ENCODE measurements at places on chromosomes 6 and 20.

DNA sequence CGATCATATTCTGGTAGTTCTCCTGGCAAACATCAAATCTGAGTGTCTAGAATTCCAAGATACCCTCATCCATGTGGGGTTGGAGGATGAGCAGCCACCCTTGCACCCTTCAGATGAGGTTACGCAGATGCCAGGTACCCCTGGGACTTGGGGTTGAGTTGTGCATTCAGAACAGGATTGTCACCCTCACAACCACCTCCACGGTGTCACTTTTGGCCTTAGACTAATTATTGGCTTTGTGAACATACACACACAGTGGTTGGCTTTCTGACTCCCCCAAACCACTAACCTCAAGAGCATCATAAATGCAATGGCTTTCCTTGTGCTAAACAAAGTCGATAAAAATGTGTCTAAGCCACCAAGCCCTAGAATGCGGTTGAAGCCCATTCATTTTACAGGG is 2.9 kb upstream of the F13A1 start:
- DNase-seq = no peak

- DNase-seq = no peak
Observed at GRCh38 chr20:49724408-49725223, 10.9 kb upstream of the B4GALT5 start.

GRCh38 chr6:1607516-1608221 is 2.0 kb upstream of the FOXC1 start:
- no peak for DNase-seq

DNA sequence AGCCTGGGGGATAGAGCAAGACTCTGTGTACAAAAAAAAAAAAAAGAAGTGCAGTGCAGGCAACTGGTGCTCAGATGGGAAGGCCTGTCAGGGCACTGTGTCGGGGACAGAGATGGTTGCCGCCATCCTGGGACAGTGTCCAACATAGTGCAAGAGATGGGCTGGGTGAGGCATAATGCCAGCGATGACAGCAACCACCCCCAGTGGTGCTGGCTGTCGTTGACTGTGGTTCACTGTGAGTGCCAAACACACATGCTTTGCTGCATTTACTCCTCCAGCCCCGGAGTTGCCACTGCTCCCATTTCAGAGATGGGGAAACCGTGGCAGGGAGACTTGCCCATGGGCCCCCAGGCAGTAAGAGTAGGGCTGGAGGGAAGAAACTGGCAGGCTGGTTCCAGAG is 5.2 kb upstream of the C20orf203 start:
- DNase-seq = no peak

GRCh38 chr6:144415014-144415413 is 129.9 kb downstream of the UTRN start:
- no peak for DNase-seq

GRCh38 chr20:38893056-38893564 is 33.1 kb upstream of the FAM83D start:
- no peak for DNase-seq

GRCh38 chr6:89475634-89476033 is 42.7 kb downstream of the ANKRD6 start:
- DNase-seq = no peak

GRCh38 chr20:4150070-4150441 is 134.7 kb upstream of the RNF24 start:
- DNase-seq = no peak

DNA sequence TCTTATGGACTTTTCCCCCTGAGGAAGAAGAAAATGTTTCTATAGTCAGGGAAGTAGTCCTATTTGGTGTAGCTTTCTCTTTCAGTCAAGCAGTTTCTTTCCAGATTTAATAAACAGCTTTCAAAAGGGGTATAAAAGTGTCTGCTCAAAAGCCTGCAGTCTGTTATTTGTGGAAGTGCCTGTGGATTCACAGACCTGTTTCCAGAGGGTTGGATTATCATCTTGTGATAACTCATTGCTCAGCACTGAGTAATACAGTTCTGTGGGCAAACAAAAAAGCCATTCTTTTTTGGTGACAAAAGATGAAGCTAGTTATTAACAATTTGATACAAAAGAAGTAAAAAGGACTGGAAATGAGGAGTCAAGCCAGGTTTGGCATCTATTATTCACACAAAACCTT is 358.2 kb upstream of the ID4 start:
- no peak for DNase-seq

- no peak for DNase-seq
Observed at GRCh38 chr6:169241688-169242350, 11.8 kb downstream of the THBS2 start.

Measured in HS-27A (cell line).